Activated gamma-delta T cell treated with anti-CD3 and anti-CD28 coated beads, Interleukin-2, amount 50 U/mL, for 16 hours (primary cell): ENCODE measurements at places on chromosomes 5 and 9.

DNA sequence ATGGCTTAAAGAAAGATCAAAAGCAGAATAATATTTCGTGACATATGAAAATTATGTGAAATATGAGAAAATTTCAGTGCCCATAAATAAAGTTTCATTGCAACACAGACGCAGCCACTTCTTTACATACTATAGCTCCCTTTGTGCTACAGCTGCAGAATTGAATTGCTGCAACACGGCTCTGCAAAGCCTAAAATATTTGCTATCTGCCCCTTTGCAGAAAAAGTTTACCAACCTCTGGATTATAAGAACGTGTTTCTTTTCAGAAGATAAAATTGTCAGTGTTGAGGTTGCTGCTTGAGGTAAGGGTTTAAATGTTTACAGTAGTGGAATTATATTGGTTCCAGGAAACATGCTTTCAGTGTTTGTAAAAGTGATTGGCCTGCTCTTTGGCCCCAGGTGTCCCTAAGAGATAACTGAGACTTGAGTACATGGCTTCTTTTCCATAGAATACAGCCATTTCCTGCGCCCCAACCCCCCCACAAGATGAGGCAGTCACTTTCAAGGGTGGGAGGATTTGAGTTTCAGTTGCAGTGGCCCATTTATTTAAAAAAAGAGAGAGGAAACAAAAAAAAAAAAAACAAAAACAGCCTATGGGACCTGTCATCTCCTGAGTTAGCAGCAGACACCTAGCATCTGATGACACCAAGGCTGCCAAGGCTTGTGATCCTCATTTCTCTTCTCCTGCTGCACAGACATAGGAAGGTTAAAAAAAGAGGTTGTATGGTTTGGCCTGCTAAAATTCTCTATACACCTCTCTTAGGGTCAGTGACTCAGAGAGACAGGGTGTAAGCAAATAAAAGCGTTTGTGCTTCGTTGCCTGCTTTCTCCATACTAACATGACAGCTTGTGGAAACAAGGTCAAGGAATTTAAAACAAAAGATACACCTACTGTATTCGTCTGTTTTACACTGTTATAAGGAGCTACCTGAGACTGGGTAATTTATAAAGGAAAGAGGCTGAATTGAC is 28.0 kb upstream of the HTR4 start:
- DNase-seq: no peak

DNA sequence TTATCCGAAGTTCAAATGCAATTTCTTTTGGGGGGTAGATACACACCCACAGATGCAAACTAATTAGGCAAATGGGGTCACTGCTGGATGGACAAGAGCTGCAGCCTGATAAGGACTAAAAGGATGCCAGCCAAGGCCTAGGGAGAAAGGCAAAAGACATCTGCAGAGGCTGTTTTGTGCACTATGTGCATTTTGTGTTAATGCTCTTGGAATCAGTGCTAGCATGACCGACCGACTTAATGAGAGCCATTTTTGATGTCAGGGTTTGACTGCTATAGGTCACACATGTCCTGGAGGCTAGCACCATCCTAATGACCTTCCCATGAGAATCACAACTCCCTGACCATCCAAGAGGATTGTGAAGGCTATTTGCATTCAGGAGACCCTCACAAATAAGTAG is 34.6 kb downstream of the PLAC8L1 start:
- DNase-seq: no peak

GRCh38 chr9:93677641-93678136 is 101.3 kb downstream of the PHF2 start:
- DNase-seq: no peak

GRCh38 chr9:126169736-126170135 is 156.9 kb upstream of the MVB12B start:
- DNase-seq: no peak

- no peak for DNase-seq
These were observed 200.1 kb downstream of the MEF2C start for GRCh38 chr5:88682881-88683361.

DNA sequence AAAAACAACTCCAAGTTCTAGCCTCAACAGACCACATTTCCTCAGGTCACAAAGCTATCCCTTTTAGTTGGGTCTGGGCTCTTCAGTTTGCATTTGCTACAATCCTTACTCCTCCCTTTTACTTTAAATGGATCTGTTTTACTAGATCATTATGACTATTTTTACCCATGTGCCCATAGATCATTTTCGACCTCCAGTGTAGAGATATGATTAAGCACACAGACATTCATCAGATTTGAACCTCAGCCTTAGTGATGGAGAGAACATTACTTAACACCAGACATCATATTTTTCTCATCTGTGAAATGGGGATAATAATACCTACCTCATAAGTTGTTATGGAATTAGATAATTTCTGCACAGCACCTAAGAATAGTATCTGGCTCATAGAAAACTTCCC is 141.9 kb downstream of the NPR3 start:
- DNase-seq: no peak

GRCh38 chr5:95621839-95622629 is 2.1 kb downstream of the GPR150 start:
- no peak for DNase-seq

DNA sequence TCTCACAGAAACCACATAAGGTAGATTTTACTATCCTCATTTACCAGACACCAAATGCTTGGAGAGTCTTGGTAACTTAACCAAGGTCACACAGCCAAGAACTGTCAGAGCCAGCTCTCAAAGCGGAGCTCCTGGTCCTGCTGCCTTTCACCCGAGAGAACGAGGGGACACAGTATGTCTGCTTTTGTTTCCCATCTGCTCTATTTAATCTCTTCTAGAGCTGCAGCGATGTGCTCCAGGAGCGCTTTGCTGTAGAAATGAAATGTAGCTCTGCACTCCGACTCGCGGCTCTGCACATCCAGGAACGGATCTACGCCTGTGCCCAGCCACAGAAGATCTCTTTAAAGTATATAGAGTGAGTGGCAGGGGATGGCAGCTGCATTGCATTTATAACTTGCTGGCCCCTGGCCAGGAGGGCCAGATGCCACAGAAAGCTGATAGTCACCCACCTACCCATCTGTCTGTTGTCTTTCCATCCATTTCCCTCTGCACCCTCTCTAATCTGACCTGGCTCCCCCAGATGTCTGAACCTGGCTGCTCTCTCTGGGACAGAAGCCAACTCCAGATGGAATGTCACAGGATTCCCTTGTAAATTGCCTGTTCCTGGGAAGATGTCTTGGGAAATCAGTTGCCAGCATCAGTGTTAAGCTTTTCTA is 21.4 kb upstream of the TRMT10B start:
- no peak for DNase-seq

- DNase-seq: no peak
These were observed 695.0 kb upstream of the DMAC1 start for GRCh38 chr9:8494571-8494970.

GRCh38 chr5:155624597-155625241 is 611.2 kb downstream of the KIF4B start:
- no peak for DNase-seq

DNA sequence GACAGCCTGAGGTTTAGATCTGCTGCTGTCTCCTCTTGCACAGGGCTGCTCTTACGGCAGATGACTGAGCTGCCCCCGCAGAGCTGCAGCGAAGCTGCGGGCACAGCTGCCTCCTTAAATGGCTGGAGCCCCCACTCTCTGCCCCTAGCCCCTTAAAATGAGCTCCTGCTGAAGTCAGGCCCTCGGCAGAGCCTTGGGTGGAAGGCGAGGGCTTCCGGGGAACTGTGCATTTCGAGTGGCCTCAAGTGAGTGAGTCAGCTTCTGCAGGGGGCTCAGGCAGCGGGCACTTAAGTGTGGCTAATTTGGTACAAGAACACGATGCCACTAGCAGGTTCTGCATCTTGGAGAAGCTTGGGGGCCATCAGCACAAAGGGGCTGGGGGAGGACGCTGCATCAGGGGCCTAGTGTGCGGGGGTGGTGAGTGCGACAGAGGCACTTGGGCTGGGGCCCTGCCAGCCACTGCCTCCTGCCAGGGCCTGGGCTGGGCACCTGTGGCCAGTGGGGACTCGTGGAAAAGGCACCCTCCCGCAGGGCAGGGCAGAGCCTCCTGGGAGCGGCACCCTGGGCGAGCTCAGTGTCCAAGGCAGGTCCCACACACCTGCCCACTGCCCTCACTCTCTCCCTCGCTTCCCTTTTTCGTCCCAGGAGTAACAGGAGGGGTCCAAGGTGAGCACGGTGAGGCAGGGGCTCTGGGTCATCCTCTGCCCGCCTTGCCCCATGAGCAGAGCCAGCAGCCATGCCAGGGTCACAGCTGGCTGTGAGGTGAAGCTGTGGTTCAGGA is 28.8 kb upstream of the RNU6ATAC start:
- no peak for DNase-seq

GRCh38 chr5:81579262-81579924 is 171.5 kb downstream of the SSBP2 start:
- DNase-seq: no peak

DNA sequence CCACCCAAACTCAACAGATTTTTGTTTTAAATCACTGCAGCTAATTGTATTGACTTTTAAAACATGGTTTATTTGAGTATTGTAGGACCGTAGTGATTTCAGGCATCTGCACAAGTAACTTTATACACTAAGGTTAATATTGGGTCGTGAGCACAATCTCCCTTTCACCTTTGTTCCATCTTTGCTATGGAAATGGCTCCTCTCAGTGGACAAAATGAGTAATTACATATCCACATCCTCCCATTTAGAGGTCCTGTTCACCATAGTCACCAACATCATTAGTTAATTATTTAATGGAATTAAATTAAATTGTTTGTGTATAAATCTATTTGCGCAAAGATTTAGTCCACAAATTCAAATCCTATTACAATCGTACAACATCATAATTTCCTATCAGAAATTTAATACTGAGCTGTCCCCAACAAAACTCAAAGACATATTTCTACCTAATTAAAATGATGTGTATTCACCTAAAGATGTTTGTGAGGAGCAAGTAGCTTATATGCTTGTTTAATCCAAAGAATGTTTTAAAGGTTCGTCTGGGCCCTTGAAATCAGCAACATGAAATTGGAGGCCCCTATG is 173.0 kb upstream of the DAPK1 start:
- DNase-seq: no peak

- no peak for DNase-seq
These were observed 382.8 kb upstream of the ZNF608 start for GRCh38 chr5:125129151-125129806.

GRCh38 chr5:122310889-122311288 is 1.1 kb upstream of the SNCAIP start:
- no peak for DNase-seq
